ENCODE measurements at places on chromosomes 2 and 18.
A peak's percentile ranks its signal among the peaks of the same experiment; 100 is the strongest.

DNA sequence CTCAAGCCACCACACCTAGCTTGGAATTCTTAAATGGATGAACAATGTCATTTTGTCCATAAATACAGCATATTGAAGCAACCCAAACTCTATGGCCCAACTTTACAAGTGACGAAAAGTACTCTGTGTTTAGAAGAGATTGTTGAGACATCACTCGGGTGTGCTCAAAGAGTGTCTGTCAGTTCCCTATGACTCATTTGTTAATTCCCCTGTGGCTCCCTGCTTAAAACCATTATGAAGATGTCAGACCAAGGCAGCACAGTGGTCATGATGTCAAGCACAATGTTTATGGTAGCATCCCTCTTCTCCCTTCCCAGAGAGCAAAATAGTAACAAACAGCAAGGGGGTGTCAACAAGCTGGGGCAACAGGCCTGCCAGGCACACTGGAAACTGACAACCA is 3.0 kb downstream of the LYG1 start:
- DNase-seq = peak; percentile 6

DNA sequence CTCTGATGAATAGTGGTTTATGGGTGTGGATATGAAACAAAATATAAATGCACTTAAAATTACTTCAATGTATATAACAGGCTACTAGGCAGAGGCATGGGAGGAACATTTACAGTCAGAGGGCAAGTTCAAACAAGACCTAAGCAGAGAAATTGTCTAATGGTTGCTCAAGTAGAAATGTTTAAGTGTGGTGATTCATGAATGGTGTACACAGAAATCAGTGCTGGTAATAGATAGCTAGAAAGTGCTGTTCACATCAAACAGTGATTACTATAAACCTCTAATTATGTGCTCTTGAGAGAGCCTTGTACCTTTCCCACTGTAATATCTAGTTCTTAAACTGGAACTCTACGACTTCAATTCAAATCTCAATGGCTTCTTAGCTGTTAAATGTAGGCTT is 485.1 kb downstream of the NRXN1 start:
- DNase-seq = no peak

GRCh38 chr18:56962322-56962721 is 184.6 kb upstream of the BOD1L2 start:
- DNase-seq = no peak

DNA sequence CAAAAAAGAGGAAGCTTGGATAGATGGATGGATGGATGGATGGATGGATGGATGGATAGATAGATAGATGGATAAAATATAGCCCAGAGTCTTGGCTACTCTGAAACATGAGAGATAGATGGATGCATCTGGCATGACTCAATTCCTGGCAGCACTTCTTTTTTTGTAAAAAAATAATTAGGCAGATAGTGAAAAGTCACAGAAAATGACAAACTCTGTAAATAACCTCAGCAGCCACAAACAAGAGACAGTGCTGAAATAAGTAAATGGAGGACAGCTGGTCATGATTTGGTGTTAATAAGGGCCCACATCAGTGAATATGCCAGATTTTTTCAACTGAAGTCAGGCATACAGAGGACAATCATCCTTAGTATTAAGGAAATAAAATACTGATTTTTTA is 585.0 kb upstream of the GCFC2 start:
- DNase-seq = no peak

DNA sequence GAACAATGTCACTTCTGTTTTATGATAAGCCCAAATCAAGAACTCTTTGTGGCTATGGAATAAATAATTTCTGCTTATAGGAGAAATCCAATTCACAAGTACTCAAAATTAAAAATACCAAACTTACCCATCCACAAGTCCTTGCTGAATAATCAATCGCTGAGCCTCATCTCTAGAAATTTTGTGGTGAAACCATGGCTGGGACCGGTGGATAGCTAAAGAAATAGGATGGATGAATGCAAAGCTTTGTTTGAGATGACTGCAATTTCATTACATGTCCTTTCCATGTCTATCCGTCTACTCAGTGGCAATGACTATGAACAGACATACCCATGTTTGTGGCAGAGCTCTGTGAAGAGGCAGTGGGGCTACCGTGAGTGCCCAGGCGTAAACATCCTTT is 124.4 kb downstream of the GRB14 start:
- DNase-seq = no peak

DNA sequence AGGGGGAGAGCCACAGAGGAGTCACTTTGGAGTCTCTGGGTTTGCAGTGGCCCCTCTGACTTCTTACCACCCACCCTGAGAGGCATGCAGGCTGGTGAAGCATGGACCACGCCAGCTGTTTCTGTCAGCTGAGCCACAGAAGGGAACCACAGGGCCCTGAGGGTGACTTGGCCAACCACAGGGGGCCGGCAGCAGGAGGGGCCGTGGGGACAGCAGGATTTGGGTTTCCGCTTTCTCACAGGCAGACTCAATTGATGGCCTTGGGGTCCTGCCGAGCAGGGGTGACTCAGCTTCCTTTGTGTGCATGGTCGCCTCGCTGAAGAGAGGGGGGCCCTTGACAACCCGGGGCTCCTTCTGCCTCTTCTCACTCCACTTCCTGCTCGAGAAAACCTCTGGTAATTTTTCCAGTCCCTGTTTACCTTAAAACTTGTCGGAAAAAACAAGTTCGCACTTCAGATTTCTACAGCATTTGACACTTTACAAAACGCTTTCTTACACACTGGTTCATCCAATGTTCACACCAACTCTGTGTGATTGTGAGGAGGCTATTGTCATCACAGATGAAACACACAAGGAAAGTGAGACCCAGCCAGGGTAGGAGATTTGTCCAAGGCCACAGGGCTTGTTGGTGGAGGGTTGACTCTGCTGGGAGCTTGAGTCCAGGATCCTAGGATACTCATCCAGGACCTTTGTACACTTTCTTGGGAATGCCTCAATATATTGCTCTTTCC is 311.2 kb downstream of the LPIN1 start:
- no peak for DNase-seq

GRCh38 chr2:216074794-216075193 is 6.8 kb downstream of the PECR start:
- DNase-seq = no peak

Data from GM04503 (cell line).